NCI-H82 (cell line): ENCODE measurements at places on chromosomes 12 and 14.
A peak's percentile ranks its signal among the peaks of the same experiment; 100 is the strongest.

- DNase-seq, result no peak
Observed at GRCh38 chr14:78637489-78637888, 467.3 kb downstream of the NRXN3 start.

DNA sequence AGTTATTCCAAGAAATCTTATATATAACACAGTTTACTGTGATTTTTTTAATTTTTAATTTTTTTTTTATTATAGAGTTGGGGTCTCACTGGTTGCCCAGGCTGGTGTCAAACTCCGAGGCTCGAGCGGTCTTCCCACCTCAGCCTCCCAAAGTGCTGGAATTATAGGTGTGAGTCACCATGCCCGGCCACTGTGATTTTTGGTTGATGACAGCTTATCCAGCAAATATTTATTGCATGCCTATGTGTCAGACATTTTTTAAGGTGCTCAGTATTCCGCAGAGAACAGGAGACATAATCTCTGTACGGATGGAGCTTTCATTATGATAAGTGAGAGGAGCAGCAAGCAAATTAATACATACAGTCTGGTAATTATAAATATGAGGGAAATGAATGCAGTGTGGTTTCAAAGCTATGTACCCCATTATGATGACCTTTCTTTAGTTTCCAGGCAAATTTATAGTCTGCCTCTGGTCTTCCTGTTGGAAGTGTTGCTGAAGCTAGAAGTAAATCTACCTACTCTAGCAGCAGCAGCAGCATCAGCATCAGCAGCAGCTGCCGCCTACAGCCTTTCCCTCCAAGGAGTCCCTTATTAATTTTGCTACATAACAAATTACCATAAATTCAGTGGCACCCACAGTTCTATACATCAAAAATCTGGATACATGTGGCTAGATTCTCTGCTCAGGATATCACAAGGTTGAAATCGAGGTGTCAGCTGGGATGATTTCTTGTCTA is 32.3 kb downstream of the FRS2 start:
- DNase-seq, result no peak

GRCh38 chr14:97180304-97181200 is 383.4 kb downstream of the VRK1 start:
- no peak for DNase-seq

- DNase-seq, result peak; percentile 99
Observed at GRCh38 chr12:114684098-114684869, at the start of gene TBX3. TBX3 (minus strand) TSS chr12:114684175; CDS start chr12:114683200, 975 bp downstream.

- DNase-seq, result no peak
Observed at GRCh38 chr12:98752726-98753125, 107.6 kb downstream of the APAF1 start.

GRCh38 chr12:88633312-88633711 is 53.0 kb upstream of the KITLG start:
- DNase-seq, result no peak

DNA sequence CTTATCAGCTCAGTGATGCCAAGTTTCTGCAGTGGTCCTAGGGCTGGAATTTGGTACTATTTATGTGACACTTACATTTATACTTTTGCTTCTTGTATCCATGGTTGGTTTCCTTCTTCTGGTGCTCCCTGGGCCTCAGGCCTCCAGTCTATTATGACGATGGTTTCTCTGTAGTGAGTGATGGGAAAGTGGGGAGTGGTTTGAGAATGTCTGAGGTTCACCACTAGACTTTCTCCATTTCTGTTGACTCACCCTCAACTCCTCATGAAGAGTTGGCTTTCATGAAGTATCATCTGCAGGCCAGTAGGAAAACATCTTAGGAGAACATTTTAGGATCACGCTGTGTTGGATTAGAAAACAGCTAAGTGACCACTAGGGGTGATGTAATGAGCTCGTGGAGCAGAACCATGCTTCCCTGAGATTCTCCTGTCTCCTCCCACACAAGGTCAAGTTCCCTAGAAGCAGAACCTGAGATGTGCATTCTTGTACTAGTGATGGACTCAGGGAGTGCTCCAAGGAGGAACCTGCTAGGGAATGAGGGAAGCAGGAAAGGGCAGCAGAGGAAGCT is 32.1 kb downstream of the RPH3A start:
- peak; percentile 6 for DNase-seq

- no peak for DNase-seq
Observed at GRCh38 chr14:99124482-99125105, 147.4 kb downstream of the BCL11B start.

- peak; percentile 29 for DNase-seq
Observed at GRCh38 chr12:116306506-116306905, 29.0 kb upstream of the MED13L start.

DNA sequence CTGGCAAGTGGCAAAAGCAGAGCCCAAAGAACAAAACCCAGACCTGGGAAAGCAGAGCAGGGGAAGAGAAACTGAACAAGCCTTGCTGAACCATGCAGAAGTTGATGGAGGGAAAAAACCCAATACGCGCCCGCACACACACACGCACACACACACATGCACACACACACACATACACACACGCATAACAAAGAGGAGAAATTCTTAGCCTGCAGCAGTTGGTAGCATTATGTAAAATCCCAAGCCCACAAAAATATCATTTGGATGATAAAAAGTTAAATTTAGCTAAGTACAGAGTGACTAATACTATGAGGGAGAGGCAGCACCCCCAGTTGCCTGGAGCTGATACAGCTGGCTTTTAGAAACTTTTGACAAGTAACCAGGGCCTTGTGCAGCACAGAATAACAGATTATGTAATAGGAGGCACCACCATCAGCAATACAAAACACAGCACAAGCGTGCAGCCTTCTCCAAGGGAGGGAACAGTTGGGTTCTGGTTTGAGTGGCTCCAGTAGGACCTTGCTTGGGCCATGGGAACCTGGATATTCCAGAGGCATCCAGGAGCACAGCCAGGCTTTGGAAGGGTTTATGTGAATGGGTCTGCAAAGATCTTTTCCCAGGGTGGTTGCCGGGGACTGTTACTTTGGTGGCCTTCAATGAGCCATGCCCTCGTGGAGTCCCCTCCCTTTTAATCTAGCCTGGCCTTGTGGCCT is 35.3 kb downstream of the PITPNM2 start:
- no peak for DNase-seq

GRCh38 chr14:95341115-95341514 is 21.4 kb upstream of the CLMN start:
- DNase-seq, result no peak

GRCh38 chr14:37241198-37241597 is 43.5 kb downstream of the MIPOL1 start:
- no peak for DNase-seq

- peak; percentile 80 for DNase-seq
Observed at GRCh38 chr12:7806863-7807487, 17.8 kb downstream of the NANOG start.

- no peak for DNase-seq
Observed at GRCh38 chr12:55001198-55001868, 16.8 kb upstream of the TESPA1 start.

- no peak for DNase-seq
Observed at GRCh38 chr12:114412825-114413749, 7.1 kb upstream of the TBX5 start.

DNA sequence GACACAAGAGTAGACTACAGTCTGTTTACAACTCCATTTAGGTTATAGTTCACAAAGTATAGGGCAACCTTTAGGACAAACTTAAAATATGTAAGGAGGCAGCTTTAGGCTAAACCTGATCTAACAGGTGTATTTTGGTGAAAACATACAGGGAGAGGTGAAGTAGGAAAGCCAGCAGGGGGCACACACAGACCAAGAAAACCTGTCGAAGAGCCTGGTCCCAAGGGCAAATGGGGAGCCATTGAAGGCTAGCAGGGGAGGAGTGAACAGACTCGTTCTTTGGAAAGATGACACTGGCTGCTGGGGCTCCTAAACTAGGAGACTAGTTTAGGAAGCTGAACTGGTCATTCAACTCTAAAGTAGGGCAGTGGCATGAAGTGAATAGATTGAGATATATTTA is 138.8 kb upstream of the WSCD2 start:
- DNase-seq, result peak; percentile 86

DNA sequence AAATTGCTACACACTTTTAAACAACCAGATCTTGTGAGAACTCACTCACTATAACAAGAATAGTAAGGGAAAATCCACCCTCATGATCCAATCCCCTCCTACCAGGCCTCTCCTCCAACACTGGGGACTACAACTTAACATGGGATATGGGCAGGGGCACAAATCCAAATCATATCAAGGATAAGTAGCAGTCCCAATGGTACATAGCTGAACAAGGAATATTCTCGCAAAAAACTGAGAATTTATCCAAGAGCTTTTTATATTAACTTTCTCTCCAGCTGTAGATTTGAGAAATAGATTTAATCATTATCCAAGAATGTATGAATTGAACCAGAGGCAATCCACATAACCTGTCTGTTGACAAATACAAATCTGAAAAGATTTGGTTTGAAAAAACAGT is 185.2 kb downstream of the TMTC3 start:
- DNase-seq, result no peak

DNA sequence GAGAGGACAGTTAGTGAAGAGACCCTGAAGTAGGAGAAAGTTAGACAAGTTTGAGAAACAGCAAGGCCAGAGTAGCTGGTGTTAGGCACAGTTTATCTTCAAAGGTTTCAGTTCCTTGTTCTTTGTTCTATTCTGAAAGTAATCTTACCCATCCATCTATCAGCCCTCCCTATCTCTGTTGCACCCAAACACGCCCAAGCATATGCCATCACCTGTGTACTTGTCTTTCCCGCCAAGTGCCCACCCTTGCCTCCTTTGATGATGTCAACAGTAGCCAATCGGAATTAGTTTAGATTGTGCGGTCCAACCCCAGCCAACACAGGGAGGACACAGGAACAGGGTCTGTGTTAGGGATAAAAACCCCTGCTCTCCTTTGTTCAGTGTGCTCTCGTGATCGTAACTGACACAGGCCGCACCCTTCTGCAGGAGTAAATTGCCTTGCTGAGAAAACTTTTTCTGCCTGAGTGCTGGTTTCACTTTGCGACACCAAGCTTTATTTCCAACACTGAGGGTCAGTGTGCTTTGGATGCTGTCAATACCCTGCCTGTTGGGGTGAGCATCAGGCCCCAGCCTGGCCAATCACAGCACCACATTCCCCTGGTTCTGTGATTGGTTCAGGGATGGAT is 4.7 kb upstream of the TMEM229B start:
- DNase-seq, result no peak

DNA sequence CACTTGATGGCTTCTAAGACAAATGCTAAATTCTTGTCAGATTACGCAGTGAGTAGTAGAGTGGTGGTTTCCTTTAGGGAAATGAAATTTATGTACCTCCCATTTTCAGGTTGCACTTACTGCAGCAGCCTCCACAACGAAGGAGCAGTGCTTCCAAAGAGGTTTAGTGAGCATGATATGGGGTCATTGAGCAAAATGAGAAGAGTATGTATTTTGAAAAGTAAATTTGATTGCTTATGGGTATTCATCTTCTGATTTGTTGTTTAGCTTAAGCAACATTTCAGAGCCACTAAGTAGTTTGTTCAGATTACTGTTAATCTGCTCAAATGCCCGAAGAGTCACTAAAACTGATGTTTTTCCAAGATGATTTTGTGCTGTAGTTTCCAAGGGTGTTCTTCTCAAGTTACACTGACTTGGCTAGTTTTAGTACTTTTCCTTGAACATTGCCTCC is 493.6 kb downstream of the PCNX1 start:
- DNase-seq, result no peak

DNA sequence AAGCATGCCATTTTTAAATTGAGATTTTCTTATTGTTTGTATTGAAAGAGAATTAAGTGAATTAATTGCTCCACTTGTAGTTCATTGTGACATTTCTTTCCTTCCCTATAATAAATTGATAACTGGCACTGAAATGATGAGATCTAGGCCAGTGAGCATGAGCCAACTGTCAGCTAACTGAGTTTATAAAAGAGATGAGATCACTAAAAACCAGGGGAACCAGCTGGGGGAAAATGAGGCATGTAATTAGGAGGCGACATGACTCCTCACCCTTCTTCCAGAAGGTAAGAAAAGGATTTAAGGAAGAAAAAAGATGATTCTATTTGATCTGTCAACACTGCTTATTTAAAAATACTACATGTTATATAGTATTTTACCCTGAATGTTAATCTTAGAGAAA is 104.5 kb upstream of the DNM1L start:
- DNase-seq, result no peak

- DNase-seq, result no peak
Observed at GRCh38 chr14:98573082-98573481, 698.9 kb downstream of the BCL11B start.

- no peak for DNase-seq
Observed at GRCh38 chr14:61996753-61997152, 234.5 kb downstream of the SNAPC1 start.
